ENCODE measurements at places on chromosomes 11 and 22.

DNA sequence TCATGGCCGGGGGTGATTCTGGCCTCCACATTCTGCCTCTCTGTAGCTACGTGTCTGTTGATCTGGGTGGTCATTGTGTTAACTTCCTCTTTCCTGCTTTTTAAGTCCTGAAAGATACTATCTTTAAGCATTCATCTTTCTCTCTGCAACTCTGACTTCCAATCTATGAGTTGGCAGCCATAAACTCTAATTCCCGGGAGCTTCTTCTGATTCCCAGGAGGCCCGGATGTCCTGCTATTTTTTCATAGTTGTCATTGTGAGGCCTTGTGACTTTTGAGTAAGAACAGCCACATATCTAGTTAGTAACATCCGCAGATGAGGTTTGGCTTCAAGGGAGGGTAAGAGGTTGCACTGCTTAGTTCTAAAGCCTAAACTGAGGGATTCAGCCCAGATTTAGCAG, 107.8 kb downstream of the SYN3 start:
- no peaks in the 10 kb centered on the region for H3K36me3 ChIP-seq
- H3K4me3 ChIP-seq, result no peak overlapping the region
- DNase-seq, result no peak
- H3K4me1 ChIP-seq, result no peaks in the 10 kb centered on the region

DNA sequence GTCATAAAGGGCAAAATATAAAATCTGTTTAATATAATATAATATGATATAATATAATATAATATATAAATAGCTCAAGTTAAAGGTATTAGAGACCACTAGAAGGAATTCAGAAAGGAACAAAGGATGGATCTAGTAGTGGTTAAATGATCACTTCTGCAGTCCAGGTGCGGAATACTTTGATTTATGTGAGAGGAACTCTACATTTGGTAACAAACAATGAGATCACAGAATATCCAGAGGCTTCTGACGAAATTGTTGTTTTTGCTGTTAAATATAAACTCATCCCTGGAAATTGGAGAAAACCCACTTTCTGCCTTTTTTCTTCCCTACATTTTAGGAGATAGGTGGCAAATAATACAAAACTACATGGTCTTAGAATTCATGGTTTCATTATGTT, 36.0 kb downstream of the ATXN10 start:
- no peak for DNase-seq
- H3K36me3 ChIP-seq, result peaks cover 5% of the 10 kb centered on the region
- no peaks in the 10 kb centered on the region for H3K4me1 ChIP-seq
- no peak overlapping the region for H3K4me3 ChIP-seq

GRCh38 chr11:9099617-9100016, 8.2 kb upstream of the SCUBE2 start:
- no peak overlapping the region for H3K27ac ChIP-seq
- no peaks in the 10 kb centered on the region for H3K27me3 ChIP-seq
- H3K4me3 ChIP-seq, result no peak overlapping the region
- peaks cover 8% of the 10 kb centered on the region for H3K4me1 ChIP-seq
- no peaks in the 10 kb centered on the region for H3K36me3 ChIP-seq

DNA sequence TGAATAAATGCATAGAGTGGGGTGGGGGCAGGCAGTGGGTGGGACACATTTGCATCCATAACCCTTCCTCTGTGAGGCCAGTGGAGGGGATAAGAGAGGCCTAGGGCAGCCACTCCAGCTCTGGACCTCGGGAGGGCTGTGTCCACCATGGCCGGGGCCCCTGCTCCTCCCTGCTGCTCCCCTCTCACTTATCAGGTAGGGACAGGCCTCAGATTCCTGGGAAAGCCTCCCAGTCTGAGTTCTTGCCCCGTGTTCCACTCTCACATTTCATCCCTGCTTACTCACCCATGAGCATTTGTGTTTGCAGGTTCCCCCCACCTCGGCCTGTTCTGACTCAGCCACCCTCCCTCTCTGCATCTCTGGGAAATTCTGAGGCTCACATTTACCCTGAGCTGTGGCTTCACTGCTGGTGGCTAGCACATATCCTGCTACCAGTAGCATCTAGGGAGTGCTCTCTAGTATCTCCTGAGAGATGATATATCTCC, 128.7 kb upstream of the TOP3B start:
- no peaks in the 10 kb centered on the region for H3K36me3 ChIP-seq
- H3K4me3 ChIP-seq, result no peak overlapping the region
- H3K27ac ChIP-seq, result no peak overlapping the region

GRCh38 chr11:62922653-62923431, 1.7 kb upstream of the CHRM1 start:
- H3K27me3 ChIP-seq, result no peaks in the 10 kb centered on the region
- H3K27ac ChIP-seq, result peak overlapping the region; percentile 26
- peaks cover 16% of the 10 kb centered on the region for H3K4me1 ChIP-seq
- H3K36me3 ChIP-seq, result no peaks in the 10 kb centered on the region
- DNase-seq, result no peak

DNA sequence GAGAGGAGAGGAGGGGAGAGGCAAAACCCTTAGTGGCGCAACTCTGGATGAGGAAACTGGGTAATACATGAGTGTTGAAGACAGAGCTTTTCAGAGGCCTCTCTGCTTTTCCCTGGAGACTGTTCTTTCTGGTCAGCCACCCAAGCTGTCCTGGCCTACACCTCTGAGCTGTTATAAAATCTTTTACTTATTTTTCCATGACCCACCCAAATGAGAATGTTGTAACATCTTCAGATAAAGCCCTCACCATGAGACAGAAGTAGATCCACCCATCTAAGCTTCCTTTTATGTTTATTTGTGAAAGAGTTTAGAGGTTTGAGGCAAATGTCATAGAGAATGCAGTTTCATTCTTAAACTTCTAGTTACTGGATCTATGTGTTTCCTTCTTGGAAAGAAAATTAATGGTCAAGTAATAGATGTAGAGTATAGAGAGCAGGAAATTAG, 20.3 kb upstream of the APLP2 start:
- no peaks in the 10 kb centered on the region for H3K27me3 ChIP-seq

GRCh38 chr11:64251016-64251752, at the start of gene PLCB3:
PLCB3 (plus strand) TSS chr11:64251530; CDS start chr11:64251650, 120 bp downstream.
- H3K4me3 ChIP-seq, result peak within 1 kb of the TSS; percentile 73
- peak within 1 kb of the TSS; percentile 70 for H3K27ac ChIP-seq
- H3K4me1 ChIP-seq, result peaks cover 11% of the 10 kb centered on the region
- DNase-seq, result peak; percentile 52

GRCh38 chr22:41301085-41302020, at the start of gene ZC3H7B:
ZC3H7B (plus strand) TSS chr22:41301525; CDS start chr22:41320661, 19,136 bp downstream.
- DNase-seq, result peak; percentile 81
- peak within 1 kb of the TSS; percentile 63 for H3K27ac ChIP-seq
- no peaks in the 10 kb centered on the region for H3K36me3 ChIP-seq
- peaks cover 5% of the 10 kb centered on the region for H3K4me1 ChIP-seq
- peak within 1 kb of the TSS; percentile 89 for H3K4me3 ChIP-seq
- H3K27me3 ChIP-seq, result no peaks in the 10 kb centered on the region

DNA sequence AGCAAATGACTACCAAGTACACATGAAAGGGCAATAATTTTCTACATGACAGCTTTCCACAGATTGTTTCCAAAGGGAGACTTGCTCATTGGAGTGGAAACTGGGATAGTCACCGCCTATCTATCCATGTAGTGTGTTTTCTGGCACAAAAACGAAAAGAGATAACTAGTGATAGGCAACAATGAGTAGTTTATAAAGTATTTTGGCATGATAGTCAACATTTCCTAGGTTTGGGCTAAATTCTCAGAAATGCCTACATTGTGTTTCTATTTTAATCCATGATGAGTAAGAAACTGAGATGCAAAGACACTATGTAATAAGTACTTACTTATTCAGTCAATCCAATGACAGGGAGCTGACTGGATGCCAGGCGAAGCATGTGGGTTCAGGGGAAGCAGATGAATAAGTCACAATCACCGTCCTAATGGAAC, 1129.1 kb downstream of the DLG2 start:
- DNase-seq, result no peak
- H3K4me1 ChIP-seq, result no peaks in the 10 kb centered on the region
- no peaks in the 10 kb centered on the region for H3K36me3 ChIP-seq
- no peaks in the 10 kb centered on the region for H3K27me3 ChIP-seq
- H3K27ac ChIP-seq, result no peak overlapping the region
- H3K4me3 ChIP-seq, result no peak overlapping the region

DNA sequence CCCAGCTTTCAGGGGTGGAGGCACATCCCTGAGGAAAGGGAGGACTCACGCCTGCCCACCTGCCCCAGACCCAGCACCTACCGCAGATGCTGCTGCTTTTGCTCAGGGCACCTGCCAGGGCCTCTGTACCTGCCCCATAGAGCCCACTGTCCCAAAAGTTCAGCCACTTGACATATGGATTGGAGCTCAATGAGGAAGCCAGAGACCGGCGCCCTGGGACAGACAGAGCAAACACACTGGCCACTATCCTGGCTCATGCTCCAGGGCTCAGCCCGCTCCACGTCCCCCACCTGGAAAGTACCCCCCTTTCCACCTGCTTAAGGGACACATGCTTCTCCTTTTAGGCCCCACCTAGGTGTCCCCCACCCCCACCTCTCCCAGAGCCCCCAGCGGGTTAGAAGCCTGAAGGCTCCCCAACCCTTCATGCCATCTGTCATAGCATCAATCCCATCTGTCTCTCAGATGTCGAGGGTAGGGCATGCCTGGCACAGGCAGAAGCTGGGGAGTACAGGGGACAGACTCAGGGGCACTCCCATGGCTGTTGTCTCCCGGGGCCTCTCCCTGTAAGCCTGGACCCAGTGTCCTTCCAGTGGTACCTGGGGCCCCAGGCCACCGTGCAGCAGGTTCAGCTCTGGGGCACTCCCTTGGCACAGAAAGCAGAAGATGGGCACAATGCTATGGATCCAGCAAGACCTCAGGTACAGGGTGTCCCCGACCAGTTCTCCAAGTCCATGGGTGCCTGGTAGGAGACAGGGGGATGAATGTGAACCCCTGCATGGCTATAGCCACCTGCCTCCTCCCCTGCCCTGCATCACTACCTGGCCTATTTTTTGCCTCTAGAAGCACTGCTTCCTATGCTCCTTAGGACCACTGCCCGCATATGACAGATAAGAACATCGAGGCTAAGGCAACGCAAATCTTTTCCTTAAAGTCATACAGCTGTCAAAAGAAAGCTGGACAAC, 2.2 kb upstream of the P2RX6 start:
- H3K4me1 ChIP-seq, result peaks cover 8% of the 10 kb centered on the region
- DNase-seq, result no peak
- H3K27ac ChIP-seq, result no peak overlapping the region
- no peaks in the 10 kb centered on the region for H3K36me3 ChIP-seq

- no peak overlapping the region for H3K4me3 ChIP-seq
- no peaks in the 10 kb centered on the region for H3K4me1 ChIP-seq
- H3K36me3 ChIP-seq, result no peaks in the 10 kb centered on the region
- no peak overlapping the region for H3K27ac ChIP-seq
- no peaks in the 10 kb centered on the region for H3K27me3 ChIP-seq
These were observed 4.9 kb downstream of the RNF215 start for GRCh38 chr22:30382340-30382739.

GRCh38 chr11:452203-452744, 2.2 kb downstream of the PTDSS2 start:
- no peak for DNase-seq
- no peak overlapping the region for H3K4me3 ChIP-seq
- peaks cover 6% of the 10 kb centered on the region for H3K4me1 ChIP-seq

DNA sequence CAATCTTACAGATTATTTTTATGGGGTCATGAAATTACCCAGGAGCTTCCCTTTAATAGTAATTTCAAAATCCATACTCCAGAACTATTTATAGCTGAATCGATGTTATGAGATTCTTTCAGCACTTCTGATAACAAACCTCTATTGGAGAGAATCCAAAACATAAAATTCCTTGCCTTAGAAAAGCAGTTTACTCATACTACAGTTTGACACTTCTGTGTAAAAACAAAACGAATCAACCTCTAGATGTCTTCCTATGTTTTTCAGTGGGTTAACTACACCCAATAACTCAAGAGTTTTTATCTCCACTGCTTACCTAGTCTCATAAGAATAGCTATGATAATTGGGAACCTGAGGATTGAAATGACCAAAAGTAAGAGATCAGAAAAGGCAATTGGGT, 35.6 kb downstream of the KIF18A start:
- no peak overlapping the region for H3K4me3 ChIP-seq
- no peaks in the 10 kb centered on the region for H3K27me3 ChIP-seq
- DNase-seq, result no peak
- no peaks in the 10 kb centered on the region for H3K4me1 ChIP-seq
- no peak overlapping the region for H3K27ac ChIP-seq

DNA sequence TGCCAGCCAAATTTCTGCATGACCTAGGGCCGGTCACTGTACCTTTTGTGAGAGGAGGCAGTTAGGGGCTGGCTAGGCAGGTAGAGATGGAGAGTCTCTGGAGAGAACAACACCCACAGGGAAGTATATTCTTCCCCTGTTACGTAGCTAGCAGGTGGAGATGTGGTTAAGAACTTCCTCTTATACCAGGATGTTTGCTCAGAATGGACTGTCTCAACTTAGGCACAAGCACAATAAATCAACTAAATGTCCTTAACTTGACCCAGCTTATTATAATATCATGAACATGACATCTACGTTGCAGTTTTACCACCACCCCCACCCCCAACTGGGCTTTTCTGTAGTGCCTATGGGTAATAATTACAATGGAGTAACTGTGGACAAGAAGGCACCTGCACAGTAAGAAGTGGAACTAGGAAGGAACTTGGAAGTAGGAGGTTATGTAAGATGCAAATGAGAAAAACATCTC, 60.7 kb upstream of the MPEG1 start:
- no peak overlapping the region for H3K4me3 ChIP-seq
- H3K27me3 ChIP-seq, result no peaks in the 10 kb centered on the region
- DNase-seq, result no peak
- no peak overlapping the region for H3K27ac ChIP-seq

- H3K4me3 ChIP-seq, result peak overlapping the region; percentile 68
- peak; percentile 35 for DNase-seq
- no peaks in the 10 kb centered on the region for H3K36me3 ChIP-seq
- H3K4me1 ChIP-seq, result no peaks in the 10 kb centered on the region
- H3K27ac ChIP-seq, result peak overlapping the region; percentile 96
These were observed 1.7 kb downstream of the PHF21A start for GRCh38 chr11:46119352-46120216.

DNA sequence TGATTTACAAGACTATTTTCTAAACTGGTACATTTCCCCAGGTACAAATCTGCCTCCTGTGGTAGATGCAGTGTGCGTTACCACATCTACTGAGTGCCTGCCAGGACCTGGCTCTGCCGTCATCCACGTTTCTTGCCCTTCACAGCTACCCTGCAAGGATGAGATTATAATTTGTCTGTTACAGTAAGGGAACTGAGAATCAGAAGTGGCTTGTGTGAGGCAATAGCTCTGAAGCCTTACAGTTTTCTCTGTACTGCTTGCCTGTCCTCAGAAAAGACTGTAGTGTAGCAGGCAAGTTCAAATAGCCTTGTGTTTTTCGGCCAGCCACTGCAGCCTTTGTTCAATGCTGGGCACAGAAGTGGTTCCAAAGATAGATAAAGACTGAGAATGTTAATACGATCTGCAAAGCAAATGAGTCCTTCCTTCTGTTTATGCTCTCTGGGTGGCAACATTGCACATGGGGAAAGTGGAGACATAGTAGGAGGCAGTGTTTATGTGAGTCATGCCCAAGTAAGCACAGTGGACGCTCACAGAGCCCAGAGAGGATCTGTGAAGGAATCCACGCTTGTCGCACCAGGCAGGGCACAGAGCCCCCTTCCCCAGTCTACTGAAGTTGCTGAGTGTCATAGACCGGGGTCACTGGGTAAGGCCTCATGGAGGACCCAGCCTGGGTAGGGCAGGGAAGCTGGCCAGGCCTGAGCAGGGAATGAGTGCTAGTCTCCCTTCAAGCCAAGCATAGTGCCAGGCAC, 49.1 kb downstream of the MICAL2 start:
- no peaks in the 10 kb centered on the region for H3K36me3 ChIP-seq
- H3K4me1 ChIP-seq, result no peaks in the 10 kb centered on the region
- no peak overlapping the region for H3K4me3 ChIP-seq
- DNase-seq, result no peak
- H3K27me3 ChIP-seq, result no peaks in the 10 kb centered on the region

- peaks cover 2% of the 10 kb centered on the region for H3K4me1 ChIP-seq
- H3K36me3 ChIP-seq, result no peaks in the 10 kb centered on the region
- peak within 1 kb of the TSS; percentile 80 for H3K4me3 ChIP-seq
- H3K27me3 ChIP-seq, result no peaks in the 10 kb centered on the region
- peak; percentile 92 for DNase-seq
These were observed at the start of gene ZNF70 for GRCh38 chr22:23750714-23751440. ZNF70 (minus strand) TSS chr22:23751112; CDS start chr22:23745140, 5,972 bp downstream.

Data from prostate gland (tissue), 2 donors.